Esophagus squamous epithelium (tissue), 5 donors: ENCODE measurements at places on chromosomes 3 and 15. TPM values are rescaled to one million over a fixed set of nuclear protein-coding genes. Genes with fewer than 3 reads are reported as not detected.

RASSF1 gene
- 18.7 TPM for total RNA-seq

WNT5A gene
- total RNA-seq: 32.6 TPM

- peaks cover 84% of the 10 kb centered on the region for H3K4me1 ChIP-seq
- H3K27me3 ChIP-seq: no peaks in the 10 kb centered on the region
- H3K27ac ChIP-seq: no peak overlapping the region
- no peak overlapping the region for H3K4me3 ChIP-seq
These were observed 21.8 kb downstream of the CTNNB1 start for GRCh38 chr3:41220906-41221677.

DNA sequence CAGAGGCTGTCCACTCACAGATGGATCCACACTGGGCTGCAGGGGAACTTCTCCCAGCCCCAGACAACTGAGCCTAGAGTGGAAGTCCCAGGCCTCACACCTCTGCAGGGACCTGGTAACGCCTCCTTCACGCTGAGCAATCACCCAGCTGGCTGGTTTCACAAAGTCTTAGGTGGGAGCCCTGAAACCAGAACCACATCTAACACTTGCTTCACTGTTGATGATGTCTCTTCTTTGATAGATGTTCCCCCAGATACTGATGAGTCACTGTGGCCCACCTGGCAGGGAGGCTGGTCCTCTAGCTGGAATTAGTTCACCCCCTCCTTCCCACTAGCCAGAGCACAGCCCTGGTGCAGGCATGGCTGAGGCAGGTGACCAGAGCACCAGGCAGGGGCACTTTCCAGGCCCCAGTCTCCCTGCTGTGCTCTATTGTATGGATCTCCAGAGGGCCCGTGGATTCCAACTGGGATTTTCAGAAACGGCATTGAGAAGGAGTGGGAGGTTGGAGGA is 33.5 kb downstream of the MYL3 start:
- DNase-seq: no peak
- no peak overlapping the region for H3K4me3 ChIP-seq
- H3K27me3 ChIP-seq: no peaks in the 10 kb centered on the region
- H3K27ac ChIP-seq: no peak overlapping the region
- H3K4me1 ChIP-seq: no peaks in the 10 kb centered on the region

PARP15 gene
- 0.75 TPM for total RNA-seq

P2RY14 gene
- 5.1 TPM for total RNA-seq

DNA sequence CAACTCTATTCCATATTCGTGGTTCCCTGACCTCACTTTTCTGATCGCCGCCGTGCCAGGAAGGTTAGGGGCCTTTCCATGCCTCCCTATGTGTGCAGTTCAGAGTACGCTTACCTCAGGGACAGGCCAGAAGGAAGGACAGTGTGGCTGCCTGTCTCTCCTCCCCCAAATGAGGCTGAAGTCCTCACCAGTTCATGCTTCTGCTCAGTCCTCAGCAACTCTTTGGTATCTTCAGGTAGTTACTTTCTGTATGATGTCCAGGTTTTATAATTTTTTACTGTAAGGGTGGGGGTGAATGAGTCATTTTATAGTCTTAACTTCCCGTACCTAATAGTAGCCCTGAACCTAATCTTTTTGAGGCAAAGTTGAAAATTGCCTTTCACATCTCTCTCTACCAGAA is 98.7 kb downstream of the VPS8 start:
- H3K27ac ChIP-seq: no peak overlapping the region
- no peak overlapping the region for H3K4me3 ChIP-seq
- no peaks in the 10 kb centered on the region for H3K27me3 ChIP-seq
- H3K36me3 ChIP-seq: peaks cover 39% of the 10 kb centered on the region
- DNase-seq: no peak

NR2F2 gene
- total RNA-seq: 6.5 TPM

GRCh38 chr15:45147606-45148005 is 17.8 kb downstream of the DUOX1 start:
- no peak overlapping the region for H3K27ac ChIP-seq
- H3K4me3 ChIP-seq: no peak overlapping the region
- H3K27me3 ChIP-seq: no peaks in the 10 kb centered on the region
- H3K4me1 ChIP-seq: peaks cover 49% of the 10 kb centered on the region
- no peaks in the 10 kb centered on the region for H3K36me3 ChIP-seq
- no peak for DNase-seq

GRCh38 chr3:157354722-157355121 is 81.9 kb upstream of the PTX3 start:
- no peaks in the 10 kb centered on the region for H3K4me1 ChIP-seq
- H3K27me3 ChIP-seq: no peaks in the 10 kb centered on the region
- DNase-seq: no peak
- H3K27ac ChIP-seq: no peak overlapping the region
- H3K36me3 ChIP-seq: no peaks in the 10 kb centered on the region
- H3K4me3 ChIP-seq: no peak overlapping the region

DNA sequence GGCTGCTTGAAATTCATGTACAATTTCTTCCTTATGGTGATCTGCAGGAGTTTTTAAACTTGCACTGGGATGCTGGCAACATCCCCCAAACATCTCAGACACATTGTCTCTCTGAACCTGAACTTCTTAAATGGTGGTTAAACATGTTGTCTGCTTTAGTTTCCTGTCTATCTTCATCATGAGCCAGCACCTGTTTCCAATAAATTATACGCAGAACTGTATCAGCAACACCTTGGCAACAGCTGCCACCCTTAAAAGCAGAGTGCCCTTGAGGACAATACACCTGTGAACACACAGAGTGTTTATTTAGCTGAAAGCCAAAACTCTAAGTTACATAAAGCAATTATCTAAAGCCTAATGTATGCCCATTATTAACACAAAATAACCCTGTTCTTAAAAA is 242.9 kb downstream of the WNT5A start:
- no peak overlapping the region for H3K27ac ChIP-seq
- no peak for DNase-seq
- H3K36me3 ChIP-seq: no peaks in the 10 kb centered on the region
- no peaks in the 10 kb centered on the region for H3K27me3 ChIP-seq
- no peak overlapping the region for H3K4me3 ChIP-seq

DNA sequence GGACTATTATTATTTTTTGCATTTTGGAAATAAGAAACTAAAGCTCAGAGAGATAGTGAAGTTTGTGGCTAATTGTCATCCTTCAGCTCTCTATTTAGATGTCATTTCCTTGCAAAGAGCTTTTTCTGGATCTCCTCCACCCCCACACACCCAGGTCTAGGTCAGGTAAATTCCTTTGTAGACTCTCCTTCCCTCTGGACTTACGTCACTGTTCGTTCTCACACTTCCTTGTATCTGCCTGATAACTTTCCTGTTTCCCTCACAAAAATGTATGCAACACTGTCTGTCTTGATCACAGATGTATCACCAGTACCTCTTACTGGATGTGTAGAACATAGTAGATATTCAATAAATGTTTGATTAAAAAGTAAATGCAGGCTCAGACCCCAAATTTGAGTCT is 6.1 kb upstream of the MB21D2 start:
- no peak overlapping the region for H3K4me3 ChIP-seq
- no peaks in the 10 kb centered on the region for H3K36me3 ChIP-seq
- H3K27me3 ChIP-seq: no peaks in the 10 kb centered on the region
- no peak overlapping the region for H3K27ac ChIP-seq
- no peaks in the 10 kb centered on the region for H3K4me1 ChIP-seq
- no peak for DNase-seq

MYO5C gene
- total RNA-seq: 23.8 TPM

PLA2G4E gene
- 1.1 TPM for total RNA-seq
